Stimulated activated CD4-positive, alpha-beta T cell treated with anti-CD3 and anti-CD28 coated beads, TNF-alpha, amount 100 ng/mL, for 4 hours (primary cell): ENCODE measurements at places on chromosomes 16 and 17.

DNA sequence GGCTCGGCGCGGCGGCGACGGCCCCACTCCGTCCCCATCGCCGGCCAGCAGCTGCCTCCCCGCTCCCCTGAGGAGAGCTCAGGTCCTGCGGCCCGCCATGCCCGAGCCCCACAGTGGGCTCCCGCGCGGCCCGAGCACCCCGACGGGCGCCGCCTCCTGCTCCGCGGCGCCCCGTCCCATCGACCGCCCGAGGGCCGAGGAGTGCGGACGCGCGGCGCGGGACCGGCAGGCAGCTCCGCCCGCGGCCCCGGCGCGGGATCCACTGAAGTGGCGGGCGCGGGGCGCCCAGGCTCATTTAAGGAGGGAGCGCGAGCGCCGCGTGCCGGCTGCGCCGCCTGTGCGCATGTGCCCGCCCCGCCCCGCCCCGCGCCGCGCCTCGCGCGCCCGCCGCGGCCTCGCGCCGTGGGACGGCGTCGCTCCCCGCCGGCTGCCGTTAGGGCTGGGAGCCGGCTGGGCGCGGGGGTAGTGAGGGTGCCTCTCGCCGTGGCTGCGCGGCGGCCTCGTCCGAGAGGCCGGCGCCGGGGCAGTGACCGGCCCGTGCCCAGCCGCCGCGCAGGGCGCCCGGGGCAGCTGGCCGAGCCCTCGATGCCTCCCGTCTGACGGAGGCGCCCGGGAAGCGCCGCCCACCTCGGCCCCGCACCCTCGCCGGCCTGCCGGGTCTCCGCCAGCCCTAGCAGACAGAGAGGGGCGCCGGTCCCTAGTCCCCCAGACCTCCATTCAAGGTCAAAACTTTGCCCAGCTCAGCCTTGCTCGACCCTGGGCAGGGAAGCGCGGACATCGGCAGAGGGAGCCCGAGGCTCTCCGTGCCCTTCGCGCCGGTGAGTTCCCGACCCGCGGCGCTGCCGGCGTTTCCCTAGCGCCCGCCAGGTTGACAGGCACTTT is at the start of gene NETO2:
NETO2 (minus strand) TSS at position 269 of the 882 bp plus-strand sequence. CDS start 333 bp downstream, outside the sequence.
- DNase-seq, result peak; percentile 41

DNA sequence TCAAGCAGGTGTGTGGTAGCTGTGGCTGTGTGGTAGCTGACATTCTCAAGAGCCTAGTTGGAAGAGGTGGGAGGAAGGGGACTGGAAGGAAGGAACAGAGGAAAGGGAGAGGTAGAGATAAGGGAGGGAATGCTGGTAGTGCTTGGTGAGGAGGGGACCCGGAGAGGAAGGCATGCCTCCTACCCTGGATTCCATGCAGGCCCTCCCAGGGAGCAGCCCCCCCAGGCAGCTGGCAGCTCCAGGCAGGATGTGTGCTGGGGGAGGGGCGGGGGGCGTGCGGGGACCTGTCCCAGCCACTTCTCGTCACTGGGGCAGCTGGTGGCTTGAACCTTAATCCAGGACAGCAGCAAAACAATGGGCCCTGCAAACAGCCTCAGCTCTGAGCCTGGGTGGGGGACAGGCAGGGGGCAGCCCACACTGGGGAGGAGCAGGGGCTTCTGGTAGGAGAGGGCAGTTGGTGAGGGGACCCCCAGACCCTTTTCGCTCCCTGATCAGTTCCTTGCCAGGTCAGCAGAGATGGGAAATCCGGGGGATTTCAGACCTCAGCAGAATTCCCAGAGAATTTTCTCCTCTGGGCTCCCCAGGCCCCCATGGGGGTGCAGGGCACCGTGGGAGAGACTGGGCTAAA is 27.1 kb downstream of the ARHGAP23 start:
- no peak for DNase-seq

DNA sequence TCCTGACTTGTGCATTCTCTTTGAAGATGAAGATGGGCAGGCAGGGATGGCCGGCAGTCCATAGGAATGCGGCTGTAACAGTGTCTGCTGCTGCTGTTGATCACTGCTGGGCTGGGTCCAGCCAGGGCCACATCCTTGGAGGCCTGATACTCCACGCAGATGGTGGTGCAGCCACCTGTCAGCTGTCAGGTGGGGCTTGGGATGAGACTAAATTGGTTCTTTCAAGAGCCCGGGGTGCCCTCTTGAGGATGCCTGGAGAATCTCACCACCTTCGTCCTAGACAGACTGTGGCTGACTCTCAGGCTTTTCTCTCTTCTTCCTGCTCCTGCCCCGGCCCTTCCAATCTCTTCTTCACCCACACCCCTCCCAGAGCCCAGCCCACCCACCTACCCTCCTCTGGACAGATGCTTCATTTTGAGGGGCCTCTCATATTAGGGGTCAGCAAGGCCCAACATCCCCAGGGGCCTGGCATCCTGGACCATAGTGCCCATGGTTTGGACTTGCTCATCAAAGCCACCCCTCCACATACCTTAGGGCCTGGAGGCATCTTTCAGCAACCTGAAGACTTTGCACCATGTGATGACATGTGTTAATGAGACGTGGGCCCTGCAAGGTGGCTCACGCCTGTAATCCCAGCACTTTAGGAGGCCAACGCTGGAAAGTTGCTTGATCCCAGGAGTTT is 19.1 kb downstream of the OSBPL7 start:
- DNase-seq, result peak; percentile 50

- no peak for DNase-seq
Measured at GRCh38 chr16:85234310-85235204, 122.3 kb upstream of the CIBAR2 start.

DNA sequence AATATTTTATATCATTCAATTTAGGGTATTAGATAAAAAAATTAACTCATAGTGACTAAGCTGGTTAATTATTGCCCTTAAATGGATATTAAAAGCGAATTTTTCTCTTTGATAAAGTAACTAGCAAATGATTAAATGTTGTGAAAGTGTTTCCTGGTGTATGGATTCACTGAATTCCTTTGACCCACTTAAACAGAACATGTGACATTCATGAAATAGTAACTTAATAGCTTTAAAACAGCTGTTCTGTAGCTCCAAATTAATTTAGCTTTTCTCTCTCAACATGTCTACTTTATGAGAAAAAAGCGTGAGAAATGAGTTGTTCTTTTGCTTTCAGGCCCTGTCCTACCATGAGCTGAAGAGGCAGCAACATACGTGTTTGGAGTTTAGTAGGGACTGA is 36.4 kb upstream of the APPBP2 start:
- DNase-seq, result no peak

DNA sequence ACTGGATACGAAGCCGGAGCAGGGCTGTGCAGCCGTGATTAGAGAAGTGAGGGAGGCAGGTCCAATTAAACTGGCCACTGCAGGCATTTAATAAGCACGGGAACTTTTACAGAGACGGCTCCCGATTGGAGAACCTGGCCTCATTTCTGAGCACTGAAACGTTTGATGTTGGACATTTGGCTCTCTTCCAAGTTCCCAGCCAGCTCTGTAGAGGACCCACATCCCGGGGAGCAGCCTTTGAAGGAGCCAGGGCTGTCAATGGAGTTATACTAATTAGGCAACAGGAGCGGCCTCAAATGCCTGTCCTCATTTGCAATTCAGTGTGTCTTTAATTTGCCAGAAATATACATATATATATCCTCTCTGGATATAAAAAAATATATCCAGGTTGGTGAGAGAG is 499.4 kb upstream of the C16orf82 start:
- DNase-seq, result no peak

DNA sequence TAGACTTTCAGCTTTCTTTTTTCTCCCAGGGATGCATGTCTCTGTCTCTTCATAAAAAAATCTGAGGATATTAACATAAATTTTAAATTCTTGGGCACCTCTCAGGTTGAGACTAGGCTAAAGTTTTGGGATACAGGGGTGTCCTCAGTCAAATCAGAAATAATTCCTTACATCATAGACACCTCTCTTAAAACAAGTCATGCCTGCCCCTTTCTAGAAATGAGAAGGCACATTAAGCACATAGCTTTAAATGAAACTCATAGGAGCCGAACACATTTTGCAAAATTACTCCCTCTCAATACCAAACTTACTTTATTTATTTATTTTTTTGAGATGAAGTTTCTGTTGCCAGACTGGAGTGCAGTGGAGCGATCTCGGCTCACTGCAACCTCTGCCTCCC is 67.3 kb upstream of the BCAR1 start:
- DNase-seq, result no peak

DNA sequence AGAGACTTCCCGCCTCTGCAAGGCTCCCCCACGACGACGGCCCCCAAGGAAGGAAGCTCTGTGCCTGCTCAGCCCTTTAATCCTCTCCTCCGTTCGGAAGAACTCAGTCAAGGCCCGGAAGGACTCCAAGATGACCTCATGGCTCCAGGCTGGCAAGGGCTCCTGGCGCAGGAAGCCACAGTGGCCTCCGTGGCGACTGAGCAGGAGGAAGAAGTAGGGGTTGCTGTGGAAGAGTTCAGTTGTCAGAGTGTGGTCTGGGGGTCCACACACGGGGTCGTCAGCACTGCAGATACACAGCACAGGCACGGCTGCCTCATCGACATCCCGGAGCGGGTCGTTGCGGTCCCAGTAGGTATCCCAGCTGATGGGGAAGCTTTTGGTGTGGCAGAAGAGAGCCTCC is 4.2 kb downstream of the ABHD15 start:
- no peak for DNase-seq

DNA sequence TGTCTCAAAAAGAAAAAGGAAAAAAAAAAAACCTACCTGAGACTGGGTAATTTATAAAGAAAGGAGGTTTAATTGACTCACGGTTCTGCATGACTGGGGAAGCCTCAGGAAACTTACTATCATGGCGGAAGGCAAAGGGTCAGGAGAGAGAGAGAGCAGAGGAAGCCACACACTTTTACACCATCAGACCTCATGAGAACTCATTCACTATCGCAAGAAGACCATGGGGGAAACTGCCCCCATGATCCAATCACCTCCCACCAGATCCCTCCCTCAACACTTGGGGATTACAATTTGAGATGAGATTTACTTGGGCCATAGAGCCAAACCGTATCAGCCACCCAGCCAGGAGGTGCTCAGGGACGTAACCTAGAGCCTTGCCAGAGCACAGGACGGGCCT is 20.8 kb downstream of the NAGPA start:
- no peak for DNase-seq

- DNase-seq, result peak; percentile 49
Measured at GRCh38 chr16:81616321-81617020, 162.6 kb upstream of the PLCG2 start.

DNA sequence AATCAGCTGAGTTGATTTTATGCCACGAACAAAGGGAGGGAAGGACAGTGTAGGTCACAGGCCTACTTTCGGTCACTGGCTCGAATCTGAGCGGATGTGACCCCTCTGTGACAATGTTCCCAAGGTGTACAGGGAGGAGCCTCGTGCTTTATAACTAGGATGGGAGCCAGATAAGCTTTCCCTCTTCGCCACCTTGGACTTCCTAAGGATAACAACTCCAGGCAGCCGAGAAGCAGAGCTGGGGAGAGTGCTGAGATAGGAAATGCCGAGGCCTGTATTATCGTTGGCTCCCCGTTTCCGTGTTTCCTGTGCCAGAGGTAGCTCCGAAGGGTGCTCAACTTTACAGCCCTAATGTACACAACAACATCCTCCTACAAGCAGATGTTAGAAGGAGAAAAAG is 217.8 kb upstream of the IRX3 start:
- no peak for DNase-seq

DNA sequence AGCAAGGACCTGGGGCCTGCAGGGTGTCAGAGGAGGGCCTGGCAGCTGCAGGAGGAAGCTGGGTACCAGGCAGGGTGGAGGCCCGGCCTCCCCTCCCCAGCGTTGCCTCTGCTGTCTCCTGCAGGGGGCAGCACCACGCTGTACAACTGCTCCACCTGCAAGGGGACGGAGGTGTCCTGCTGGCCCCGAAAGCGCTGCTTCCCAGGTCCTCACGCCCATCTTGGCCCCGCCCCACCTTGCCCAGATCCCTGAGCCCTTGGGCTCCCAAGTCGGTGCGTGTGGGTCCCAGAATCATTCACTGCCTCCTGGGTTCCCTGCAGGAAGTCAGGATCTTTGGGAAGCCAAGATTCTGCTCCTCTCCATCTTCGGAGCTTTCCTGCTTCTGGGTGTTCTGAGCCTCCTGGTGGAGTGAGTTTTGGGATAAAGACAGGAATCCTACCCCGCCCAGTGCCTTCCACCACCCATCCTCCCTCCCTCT is 1.2 kb downstream of the TMEM95 start:
- peak; percentile 68 for DNase-seq

DNA sequence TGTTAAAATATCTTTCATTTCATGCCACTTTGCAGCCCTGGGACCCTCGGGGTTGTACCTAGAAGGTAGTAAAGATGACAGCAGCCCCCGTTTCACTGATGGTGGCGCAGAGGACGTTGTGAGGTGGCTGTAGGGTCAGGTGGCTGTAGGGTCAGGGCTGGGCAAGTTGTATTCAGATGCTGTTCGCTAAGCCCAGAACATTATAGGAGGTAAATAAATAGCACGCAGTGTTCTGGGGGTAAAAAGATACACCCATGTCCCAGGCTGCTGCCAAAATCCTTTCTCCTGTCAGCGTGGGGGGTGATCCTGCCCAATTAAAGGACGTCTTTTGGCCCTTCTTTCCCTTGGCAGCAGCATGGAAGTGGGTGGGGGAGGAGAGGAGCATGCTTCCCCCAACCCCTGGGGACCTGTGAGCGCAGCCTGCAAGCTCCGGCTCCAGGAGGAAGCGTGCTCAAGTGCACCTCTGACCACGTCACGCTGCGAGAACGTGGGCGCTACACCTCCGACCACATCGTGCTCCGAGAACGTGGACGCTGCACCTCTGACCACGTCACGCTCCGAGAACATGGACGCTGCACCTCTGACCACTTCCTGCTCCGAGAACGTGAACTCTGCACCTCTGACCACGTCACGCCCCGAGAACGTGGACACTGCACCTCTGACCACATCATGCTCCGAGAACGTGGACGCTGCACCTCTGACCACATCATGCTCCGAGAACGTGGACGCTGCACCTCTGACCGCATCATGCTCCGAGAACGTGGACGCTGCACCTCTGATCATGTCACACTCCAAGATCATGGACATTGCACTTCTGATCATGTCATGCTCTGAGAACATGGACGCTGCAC is 182.1 kb downstream of the RPTOR start:
- DNase-seq, result no peak

DNA sequence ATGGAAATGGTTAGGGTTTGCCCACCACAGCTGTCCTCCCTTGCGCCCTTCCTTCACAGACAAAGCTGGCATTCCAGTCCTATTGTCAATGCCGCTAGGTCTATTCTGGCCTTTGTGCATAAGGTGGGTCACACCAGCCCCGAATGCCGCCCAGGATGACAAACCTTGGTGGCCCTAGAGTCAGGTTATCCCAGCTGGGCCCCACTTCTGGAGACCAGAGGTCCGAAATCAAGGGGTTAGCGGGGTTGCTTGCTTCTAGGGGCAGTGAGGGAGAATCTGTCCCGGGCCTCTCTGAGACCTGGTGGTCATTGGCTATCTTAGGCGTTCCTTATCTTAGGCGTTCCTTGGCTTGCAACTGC is 472.1 kb downstream of the SOX9 start:
- no peak for DNase-seq
